ENCODE measurements at places on chromosomes 13 and 19. TPM values are rescaled to one million over a fixed set of nuclear protein-coding genes. Genes with fewer than 3 reads are reported as not detected.

DNA sequence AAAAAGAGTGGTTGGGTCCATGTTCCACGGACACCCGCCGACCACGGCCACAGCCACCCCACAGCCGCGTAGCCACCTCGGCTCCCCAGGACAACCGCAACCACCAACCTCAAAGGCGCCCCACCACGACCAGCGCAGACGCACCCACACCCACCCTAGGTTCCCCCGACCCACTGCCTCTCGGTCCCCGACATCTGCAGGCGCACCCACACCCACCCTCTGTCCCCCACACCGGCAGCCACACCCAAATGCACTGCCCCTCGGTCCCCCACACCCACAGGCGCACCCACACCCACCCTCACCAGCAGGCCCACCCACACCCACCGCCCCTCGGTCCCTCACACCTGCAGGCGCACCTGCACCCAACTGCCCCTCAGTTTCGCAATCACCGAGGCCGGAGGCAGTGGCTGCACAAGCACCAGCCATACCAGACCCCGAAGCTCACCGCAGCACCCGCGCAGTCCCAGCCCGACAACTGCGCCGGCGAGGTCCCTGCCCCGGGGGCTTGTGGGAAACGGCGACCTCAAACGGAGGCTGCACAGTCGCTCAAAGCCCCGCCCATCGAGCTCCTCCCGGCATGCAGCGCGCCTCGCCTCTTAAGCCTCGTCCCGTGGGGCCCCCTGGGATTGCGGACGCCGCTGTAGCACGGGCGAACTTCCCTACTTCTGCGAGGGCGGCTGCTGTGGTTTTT, 18.3 kb downstream of the ZNF77 start:
- no peak overlapping the region for H3K4me3 ChIP-seq
- peaks cover 2% of the 10 kb centered on the region for H3K27me3 ChIP-seq
- H3K36me3 ChIP-seq: peaks cover 15% of the 10 kb centered on the region

DNA sequence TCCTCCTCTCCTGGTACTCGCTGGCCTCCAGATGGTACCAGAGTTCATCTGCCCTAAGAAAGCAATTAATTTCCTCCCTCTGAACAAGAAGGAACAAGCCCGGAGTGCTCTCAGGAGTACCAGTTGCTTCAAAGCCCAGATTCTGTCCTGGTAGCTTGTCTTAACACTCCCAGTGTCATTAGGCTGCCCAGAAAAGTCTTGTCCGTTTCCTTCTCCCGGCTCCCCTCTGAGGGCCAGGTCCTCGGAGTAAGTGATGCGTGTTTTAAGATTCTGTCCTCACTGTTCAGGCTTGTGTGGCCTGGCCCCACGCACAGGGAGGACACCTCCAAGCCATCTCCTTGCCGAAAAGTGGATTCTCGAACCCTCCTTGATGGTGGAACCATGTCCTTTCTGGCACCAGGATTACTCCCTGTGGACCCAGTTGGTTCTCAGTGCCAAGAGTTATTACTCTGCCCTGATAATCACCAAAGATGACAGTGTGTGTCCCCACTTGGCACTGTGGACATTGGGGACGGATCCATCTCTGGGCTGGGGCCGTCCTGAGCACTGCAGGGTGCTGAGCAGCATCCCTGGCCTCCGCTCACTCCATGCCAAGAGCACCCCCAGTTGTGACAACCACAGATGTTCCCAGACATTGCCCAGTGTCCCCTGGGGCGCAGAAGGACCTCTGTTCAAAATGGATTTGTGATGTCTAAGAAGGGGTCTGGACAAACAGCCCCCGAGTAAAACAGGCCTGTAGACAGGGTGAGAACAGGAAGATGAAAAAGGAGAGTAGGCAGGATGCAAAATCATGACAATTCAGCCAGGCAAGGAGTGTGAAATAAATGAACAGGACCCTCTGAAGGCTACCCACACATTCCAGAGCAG, 52.4 kb downstream of the RFX2 start:
- no peak for DNase-seq
- H3K27ac ChIP-seq: peak overlapping the region; percentile 83
- H3K4me3 ChIP-seq: no peak overlapping the region
- H3K27me3 ChIP-seq: peaks cover 13% of the 10 kb centered on the region

GRCh38 chr13:108835083-108835482, 205.7 kb downstream of the MYO16 start:
- H3K4me3 ChIP-seq: no peak overlapping the region
- H3K27me3 ChIP-seq: no peaks in the 10 kb centered on the region
- no peaks in the 10 kb centered on the region for H3K36me3 ChIP-seq
- DNase-seq: no peak

- peaks cover 23% of the 10 kb centered on the region for H3K36me3 ChIP-seq
- no peak overlapping the region for H3K27ac ChIP-seq
- H3K4me1 ChIP-seq: peaks cover 1% of the 10 kb centered on the region
- H3K4me3 ChIP-seq: no peak overlapping the region
- peak; percentile 58 for DNase-seq
- peaks cover 7% of the 10 kb centered on the region for H3K27me3 ChIP-seq
Measured at GRCh38 chr19:17209126-17210036, 5.8 kb upstream of the USE1 start.

GRCh38 chr19:58085348-58085875, 12.6 kb downstream of the ZSCAN18 start:
- DNase-seq: no peak
- H3K27me3 ChIP-seq: peaks cover 12% of the 10 kb centered on the region
- H3K27ac ChIP-seq: no peak overlapping the region
- no peak overlapping the region for H3K4me3 ChIP-seq
- no peaks in the 10 kb centered on the region for H3K4me1 ChIP-seq

- DNase-seq: no peak
- H3K27me3 ChIP-seq: peaks cover 6% of the 10 kb centered on the region
- no peaks in the 10 kb centered on the region for H3K36me3 ChIP-seq
- no peak overlapping the region for H3K27ac ChIP-seq
Measured at GRCh38 chr13:110570886-110571285, 9.4 kb upstream of the RAB20 start.

DNA sequence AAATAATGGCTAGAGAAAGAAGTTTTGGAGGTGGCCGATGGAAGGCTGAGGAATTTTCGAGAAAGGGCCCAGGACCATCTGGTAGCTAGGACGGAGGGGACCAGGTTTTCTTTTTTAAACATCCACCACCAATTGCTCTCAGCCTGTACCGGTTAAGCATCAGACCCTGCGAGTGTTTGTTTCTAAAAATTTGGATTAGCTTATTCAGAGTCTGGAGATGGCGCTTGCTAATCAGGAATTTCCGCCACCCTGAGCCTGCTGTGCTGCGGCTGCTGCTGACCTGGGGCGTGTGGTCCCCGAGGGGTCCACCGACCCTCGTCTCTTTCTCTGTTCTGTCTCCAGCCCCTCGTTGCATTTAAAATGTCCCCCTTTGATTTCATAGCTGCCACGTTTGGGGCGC, 2.0 kb downstream of the UHRF1 start:
- H3K4me1 ChIP-seq: peaks cover 9% of the 10 kb centered on the region
- no peaks in the 10 kb centered on the region for H3K36me3 ChIP-seq
- no peak for DNase-seq
- H3K4me3 ChIP-seq: peak overlapping the region; percentile 42
- H3K27me3 ChIP-seq: peaks cover 5% of the 10 kb centered on the region

- H3K27me3 ChIP-seq: peaks cover 2% of the 10 kb centered on the region
- H3K36me3 ChIP-seq: no peaks in the 10 kb centered on the region
Measured at GRCh38 chr13:94765814-94766213, 53.5 kb upstream of the SOX21 start.

DNA sequence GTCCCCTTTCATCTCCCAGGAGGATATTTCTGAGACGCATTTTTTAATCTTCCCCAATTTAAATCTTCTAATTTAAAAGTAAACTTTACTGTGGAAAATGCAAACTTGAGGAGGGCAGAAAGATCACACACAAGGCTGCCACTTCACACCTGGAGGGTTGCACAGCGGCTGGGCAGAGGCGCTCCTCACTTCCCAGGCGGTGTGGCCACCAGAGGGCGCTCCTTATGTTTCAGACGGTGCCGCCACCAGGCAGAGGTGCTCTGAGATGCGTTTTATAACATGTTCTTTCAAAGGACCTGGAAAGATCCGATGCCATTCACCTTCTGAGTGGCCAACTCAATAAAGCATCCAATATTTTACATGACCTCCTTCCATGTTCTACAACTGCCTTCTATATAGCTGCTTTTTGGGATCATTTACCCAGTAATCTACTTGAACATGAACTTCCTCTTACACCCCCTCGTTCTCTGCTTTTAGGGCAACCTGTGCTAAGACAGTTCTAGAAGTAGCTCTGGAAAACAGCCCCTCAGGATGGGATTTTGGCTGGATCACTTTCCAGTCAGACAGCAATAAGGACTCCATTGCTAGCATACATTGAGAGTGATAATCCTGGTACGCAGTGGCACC, 14.8 kb upstream of the MTUS2 start:
- H3K4me1 ChIP-seq: no peaks in the 10 kb centered on the region
- H3K36me3 ChIP-seq: peaks cover 6% of the 10 kb centered on the region
- H3K27ac ChIP-seq: no peak overlapping the region

DNA sequence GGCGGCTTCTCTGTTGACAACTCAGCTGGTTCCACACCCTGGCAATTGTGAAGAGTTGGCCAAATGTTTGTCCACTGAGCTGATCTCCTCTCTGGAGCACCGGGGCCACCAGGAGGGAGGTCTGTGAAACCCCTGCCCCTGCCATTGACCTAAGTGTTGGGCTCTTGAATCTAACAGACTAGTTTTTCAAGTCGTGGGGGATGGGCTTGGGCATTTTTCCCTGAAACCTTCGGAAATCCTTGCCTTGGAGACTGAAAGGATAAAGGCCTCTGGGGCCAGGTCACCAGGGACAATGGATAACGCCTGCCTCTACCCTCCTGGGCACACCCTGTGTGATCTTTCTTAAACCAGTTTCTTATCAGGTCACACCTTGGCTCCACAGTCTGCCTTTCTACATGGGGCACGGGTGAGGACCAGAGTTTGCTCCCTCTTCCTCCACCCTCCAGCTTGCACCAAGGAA, 881 bp downstream of the GEMIN7 start:
- peaks cover 6% of the 10 kb centered on the region for H3K36me3 ChIP-seq
- H3K4me3 ChIP-seq: peak overlapping the region; percentile 99
- no peak for DNase-seq
- peak overlapping the region; percentile 13 for H3K27ac ChIP-seq
- peaks cover 13% of the 10 kb centered on the region for H3K4me1 ChIP-seq

DNA sequence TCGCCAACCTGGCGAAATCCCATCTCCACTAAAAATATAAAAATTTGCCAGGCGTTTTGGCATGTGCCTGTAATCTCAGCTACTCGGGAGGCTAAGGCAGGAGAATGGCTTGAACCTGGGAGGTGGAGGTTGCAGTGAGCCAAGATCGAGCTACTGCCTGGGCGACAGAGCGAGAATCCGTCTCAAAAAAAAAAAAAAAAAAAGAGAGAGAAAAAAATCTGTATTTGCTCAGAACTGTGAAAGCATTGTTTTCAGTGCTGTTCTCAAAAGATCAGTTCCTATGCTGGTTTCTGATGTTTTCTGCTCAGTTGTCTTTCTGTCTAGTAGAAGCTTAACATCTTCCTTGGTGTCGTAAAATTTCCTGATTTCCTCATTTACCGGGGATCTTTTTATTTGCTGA, 2.5 kb downstream of the SF3A2 start:
- peak overlapping the region; percentile 98 for H3K4me3 ChIP-seq
- H3K27ac ChIP-seq: peak overlapping the region; percentile 98
- DNase-seq: no peak
- peaks cover 20% of the 10 kb centered on the region for H3K36me3 ChIP-seq
- peaks cover 20% of the 10 kb centered on the region for H3K27me3 ChIP-seq

DNA sequence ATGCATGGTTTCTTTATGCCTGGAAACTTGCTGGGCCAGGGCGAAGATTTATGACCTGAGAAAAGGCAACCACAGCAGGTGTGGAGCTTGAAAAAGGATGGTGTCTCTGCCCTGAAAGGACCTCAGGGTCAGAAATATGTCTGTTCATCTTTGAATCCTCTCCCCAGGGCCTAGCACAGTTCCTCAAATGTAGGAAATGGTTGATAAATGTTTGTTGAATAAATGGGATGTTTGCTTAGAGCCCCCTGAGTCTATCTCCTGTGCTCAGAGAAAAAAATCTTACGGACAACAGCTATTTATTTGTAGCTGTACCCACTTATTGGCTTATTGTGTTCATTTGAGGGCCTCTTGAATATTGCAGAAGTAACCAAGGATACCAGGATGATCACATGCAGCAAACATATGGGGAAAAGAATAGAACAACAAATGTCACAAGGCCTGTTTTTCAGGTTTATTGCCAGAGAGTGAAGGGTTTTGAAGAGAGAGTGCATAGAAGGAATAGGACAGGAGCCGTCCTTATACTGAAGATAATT, 114.5 kb downstream of the KLF5 start:
- peaks cover 1% of the 10 kb centered on the region for H3K27me3 ChIP-seq
- DNase-seq: no peak
- no peaks in the 10 kb centered on the region for H3K36me3 ChIP-seq
- H3K4me1 ChIP-seq: peaks cover 8% of the 10 kb centered on the region
- H3K27ac ChIP-seq: no peak overlapping the region

- peak; percentile 26 for DNase-seq
- no peak overlapping the region for H3K4me3 ChIP-seq
- H3K36me3 ChIP-seq: peaks cover 7% of the 10 kb centered on the region
- peaks cover 13% of the 10 kb centered on the region for H3K27me3 ChIP-seq
Measured at GRCh38 chr19:7641290-7642276, 4.7 kb downstream of the STXBP2 start.

DNA sequence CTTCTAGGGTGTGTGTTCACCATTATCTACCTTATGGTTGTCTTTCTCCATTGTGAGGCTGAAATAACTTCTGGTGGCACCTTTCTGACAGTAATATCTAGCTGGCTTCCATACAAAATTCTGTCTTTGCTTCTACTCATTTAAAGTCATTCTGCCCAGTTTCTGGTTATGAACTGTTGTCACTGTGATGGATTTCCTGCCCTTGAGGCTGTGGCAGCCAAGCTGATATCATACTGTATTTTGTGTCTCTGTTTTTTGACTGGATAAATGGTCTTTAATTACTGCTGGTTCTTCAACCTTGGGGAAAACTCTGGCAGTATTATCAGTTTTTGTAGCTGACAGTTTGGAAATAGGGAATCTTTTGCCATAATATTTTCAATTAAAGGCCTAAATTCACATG, 233.4 kb downstream of the GPC6 start:
- H3K4me1 ChIP-seq: peaks cover 9% of the 10 kb centered on the region
- no peaks in the 10 kb centered on the region for H3K27me3 ChIP-seq
- no peak overlapping the region for H3K27ac ChIP-seq
- no peaks in the 10 kb centered on the region for H3K36me3 ChIP-seq

GRCh38 chr19:6952956-6953355, 65.6 kb downstream of the ADGRE1 start:
- DNase-seq: no peak
- peaks cover 3% of the 10 kb centered on the region for H3K27me3 ChIP-seq
- H3K36me3 ChIP-seq: peaks cover 2% of the 10 kb centered on the region
- H3K4me1 ChIP-seq: no peaks in the 10 kb centered on the region
- H3K27ac ChIP-seq: no peak overlapping the region

- no peak for DNase-seq
- H3K4me3 ChIP-seq: peak overlapping the region; percentile 66
- H3K27ac ChIP-seq: no peak overlapping the region
- peaks cover 15% of the 10 kb centered on the region for H3K27me3 ChIP-seq
- peaks cover 35% of the 10 kb centered on the region for H3K4me1 ChIP-seq
Measured at GRCh38 chr19:8336072-8336569, 6.9 kb downstream of the KANK3 start.

- H3K4me1 ChIP-seq: peaks cover 29% of the 10 kb centered on the region
- no peak for DNase-seq
- no peak overlapping the region for H3K4me3 ChIP-seq
- H3K36me3 ChIP-seq: peaks cover 5% of the 10 kb centered on the region
- peaks cover 12% of the 10 kb centered on the region for H3K27me3 ChIP-seq
Measured at GRCh38 chr13:27001705-27002104, 169.9 kb downstream of the USP12 start.

NXNL1 gene
- total RNA-seq: not detected

SLC8A2 gene
- 0.80 TPM for total RNA-seq

ZNF556 gene
- not detected for total RNA-seq

DCT gene
- total RNA-seq: not detected

CYP4F3 gene
- not detected for total RNA-seq
